Activated CD4-positive, alpha-beta memory T cell treated with anti-CD3 and anti-CD28 coated beads, Interleukin-2, amount 10 ng/mL, durations not matched to agents 7 days and 5 days (primary cell): ENCODE measurements at places on chromosomes 2 and 18. TPM values are rescaled to one million over a fixed set of nuclear protein-coding genes. Genes with fewer than 3 reads are reported as not detected.

COL4A3 gene
- not detected for total RNA-seq

TXNDC2 gene
- total RNA-seq, result not detected

KCTD1 gene
- total RNA-seq, result 5.6 TPM

NEU4 gene
- total RNA-seq, result 0.43 TPM

ITM2C gene
- total RNA-seq, result 26.8 TPM

DNA sequence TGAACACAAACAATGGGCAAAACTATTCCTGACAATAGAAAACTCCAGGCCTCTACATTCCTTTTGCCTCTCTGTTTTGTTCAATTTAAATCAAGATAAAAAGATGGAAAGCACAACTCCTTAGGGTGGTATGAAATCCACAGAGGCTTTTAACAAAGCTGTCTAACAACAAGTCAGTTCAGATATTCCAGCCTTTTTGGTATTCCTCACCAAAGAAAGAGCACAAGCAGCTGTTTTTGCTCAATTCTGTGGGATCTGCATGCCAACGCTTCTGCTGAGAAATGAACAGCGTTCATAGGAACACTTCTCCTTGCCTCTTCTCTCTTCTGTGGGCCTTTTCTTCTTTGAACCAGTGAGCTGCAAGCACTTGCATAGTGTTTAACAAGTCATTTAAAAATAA lies 411.6 kb upstream of the TCF4 start:
- H3K27ac ChIP-seq, result no peak overlapping the region
- no peaks in the 10 kb centered on the region for H3K27me3 ChIP-seq
- no peak for DNase-seq
- H3K4me1 ChIP-seq, result no peaks in the 10 kb centered on the region
- no peaks in the 10 kb centered on the region for H3K36me3 ChIP-seq
- no peak overlapping the region for H3K4me3 ChIP-seq

GRCh38 chr2:27716301-27717069 lies 52.8 kb downstream of the SLC4A1AP start:
- no peak for DNase-seq
- no peak overlapping the region for H3K27ac ChIP-seq
- H3K4me3 ChIP-seq, result peak overlapping the region; percentile 31
- H3K4me1 ChIP-seq, result peaks cover 53% of the 10 kb centered on the region
- H3K27me3 ChIP-seq, result peaks cover 9% of the 10 kb centered on the region

- H3K36me3 ChIP-seq, result no peaks in the 10 kb centered on the region
- peaks cover 51% of the 10 kb centered on the region for H3K27me3 ChIP-seq
- no peak overlapping the region for H3K4me3 ChIP-seq
- H3K4me1 ChIP-seq, result peaks cover 2% of the 10 kb centered on the region
Measured at GRCh38 chr18:5195656-5196055, 1.4 kb downstream of the AKAIN1 start.

DNA sequence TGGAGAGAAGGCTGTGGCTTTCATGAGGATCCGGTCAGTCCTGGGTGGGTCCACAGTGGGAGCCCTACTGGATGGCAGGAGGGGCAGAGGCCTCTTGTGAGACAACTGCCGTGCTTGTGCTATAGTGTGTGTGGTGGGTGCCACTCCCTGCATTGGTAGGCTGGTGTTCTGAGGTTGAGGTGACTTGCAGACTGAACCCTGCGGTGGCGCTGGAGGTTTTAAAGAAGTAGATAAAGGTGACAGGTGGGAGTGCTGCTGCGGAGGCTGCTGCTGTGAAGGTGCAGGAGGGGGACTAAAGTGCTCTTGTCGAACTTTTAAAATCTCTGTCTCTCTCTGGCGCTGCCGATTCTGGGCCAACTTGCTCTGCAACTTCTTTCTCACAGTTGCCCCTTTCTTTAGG lies 29.7 kb downstream of the INO80D start:
- H3K27ac ChIP-seq, result no peak overlapping the region
- H3K4me1 ChIP-seq, result peaks cover 2% of the 10 kb centered on the region
- H3K27me3 ChIP-seq, result no peaks in the 10 kb centered on the region
- H3K4me3 ChIP-seq, result no peak overlapping the region

DNA sequence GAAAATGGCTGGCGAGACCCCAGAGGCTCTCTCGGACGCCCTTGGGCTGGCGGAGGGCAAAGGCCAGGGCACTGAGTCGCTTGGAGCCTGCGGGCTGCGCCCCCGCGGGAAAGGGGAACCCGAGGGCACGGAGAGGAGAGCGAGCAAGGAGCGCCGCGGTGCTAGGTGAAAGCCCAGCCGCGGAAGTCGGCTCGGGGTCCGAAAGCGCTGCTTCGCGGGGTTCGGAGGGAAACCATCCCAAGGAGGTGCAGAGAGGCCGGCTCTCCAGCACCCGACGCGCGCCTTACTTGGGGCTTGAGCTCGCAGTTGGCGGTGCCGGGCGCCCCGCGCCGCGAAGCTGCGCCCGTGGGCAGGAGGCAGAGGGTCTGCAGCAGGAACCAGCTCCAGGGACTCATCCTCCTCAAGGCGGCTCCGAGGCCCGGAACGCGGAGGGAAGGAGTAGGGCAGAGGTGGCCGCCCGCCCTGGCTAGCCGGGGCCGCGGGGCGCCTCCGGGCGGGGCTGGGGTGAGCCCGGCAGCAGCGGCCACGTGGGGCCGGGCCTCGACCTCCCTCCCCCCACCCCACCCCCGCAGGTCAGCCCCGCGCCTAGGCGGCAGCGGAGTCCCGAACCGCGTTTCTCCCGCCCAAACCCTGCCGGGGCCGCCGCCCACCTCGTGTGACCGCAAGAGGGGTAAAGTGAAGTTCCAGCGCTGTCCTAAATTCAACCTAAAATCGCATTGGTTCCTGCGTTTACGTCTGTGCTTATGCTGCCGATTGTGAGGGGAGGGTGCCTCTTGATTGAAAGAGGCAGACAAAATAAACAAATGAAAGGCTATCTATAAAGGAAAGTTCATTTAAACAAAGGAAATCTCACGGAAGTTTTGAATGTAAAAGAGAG lies at the start of gene TRABD2A:
Gene TRABD2A (minus strand): TSS at position 440 of the 877 bp plus-strand sequence. CDS start 45 bp downstream, at position 395.
- peak within 1 kb of the TSS; percentile 91 for H3K4me3 ChIP-seq
- peak; percentile 58 for DNase-seq
- no peaks in the 10 kb centered on the region for H3K27me3 ChIP-seq
- peak within 1 kb of the TSS; percentile 87 for H3K27ac ChIP-seq
- H3K4me1 ChIP-seq, result peaks cover 56% of the 10 kb centered on the region

GRCh38 chr18:48314690-48315089 lies 94.5 kb downstream of the ZBTB7C start:
- H3K36me3 ChIP-seq, result no peaks in the 10 kb centered on the region
- H3K27me3 ChIP-seq, result peaks cover 12% of the 10 kb centered on the region
- H3K27ac ChIP-seq, result no peak overlapping the region
- H3K4me3 ChIP-seq, result no peak overlapping the region

DNA sequence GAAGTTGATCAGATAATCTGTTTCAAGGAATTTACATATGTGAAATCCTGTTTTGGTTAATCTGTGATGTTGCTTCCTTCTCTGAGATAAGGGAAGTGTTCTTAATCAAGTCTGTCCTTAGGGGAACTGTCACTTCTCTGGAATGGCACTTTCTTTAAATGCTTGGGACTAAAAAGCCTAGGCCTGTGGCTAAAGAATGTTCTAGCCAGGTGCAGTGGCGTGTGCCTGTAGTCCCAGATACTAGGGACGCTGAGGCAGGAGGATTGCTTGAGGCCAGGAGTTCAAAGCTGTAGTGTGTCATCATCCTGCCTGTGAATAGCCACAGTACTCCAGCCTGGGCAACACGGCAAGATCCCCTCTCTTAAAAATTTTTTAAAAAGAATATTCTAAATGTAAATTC lies 217.6 kb upstream of the SIX3 start:
- H3K4me3 ChIP-seq, result no peak overlapping the region
- H3K27me3 ChIP-seq, result no peaks in the 10 kb centered on the region
- no peaks in the 10 kb centered on the region for H3K36me3 ChIP-seq
- no peaks in the 10 kb centered on the region for H3K4me1 ChIP-seq
- DNase-seq, result no peak
- H3K27ac ChIP-seq, result no peak overlapping the region

- no peaks in the 10 kb centered on the region for H3K36me3 ChIP-seq
- DNase-seq, result no peak
- no peaks in the 10 kb centered on the region for H3K4me1 ChIP-seq
- H3K27me3 ChIP-seq, result no peaks in the 10 kb centered on the region
Measured at GRCh38 chr2:182378759-182379158, 48.1 kb downstream of the PDE1A start.

DNA sequence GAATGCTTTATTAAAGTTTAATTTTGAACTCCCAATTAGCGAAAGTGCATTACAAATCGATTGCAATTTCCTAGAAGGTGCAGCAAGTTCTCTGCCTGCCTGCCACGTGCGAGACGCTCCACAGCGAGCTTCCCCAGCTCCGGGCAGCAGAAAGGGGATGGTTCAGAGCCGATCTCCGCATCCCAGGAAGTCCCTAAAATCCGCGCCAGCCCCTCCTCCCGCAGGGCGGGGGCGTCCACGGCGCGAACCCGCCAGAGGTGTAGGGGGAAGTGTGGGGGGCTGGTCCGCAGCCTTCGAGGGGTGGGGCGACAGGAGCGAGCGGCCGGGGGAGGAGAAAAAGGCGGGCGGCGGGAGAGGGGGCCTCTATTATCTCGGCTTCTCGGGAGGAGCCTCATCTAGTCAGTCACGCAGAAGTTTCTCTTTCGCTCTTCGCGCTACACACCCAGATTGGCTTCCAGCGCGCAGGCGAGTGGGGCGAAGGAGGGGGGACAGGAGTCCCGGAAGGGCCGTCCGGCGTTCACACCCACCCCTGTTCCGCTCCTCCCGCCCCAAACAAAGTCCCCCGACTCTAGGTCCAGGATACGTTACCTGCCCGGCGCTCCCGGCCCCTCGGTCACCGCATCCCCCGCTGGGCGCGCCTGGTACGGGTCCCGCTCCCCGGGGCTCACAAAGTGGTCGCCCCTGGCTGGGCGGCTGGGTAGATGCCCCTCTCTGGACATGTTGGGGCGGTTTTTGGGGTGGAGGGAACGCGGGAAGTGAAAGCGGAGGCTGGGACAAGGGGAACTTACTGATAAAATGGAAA lies 9.1 kb upstream of the NR4A2 start:
- DNase-seq, result peak; percentile 88
- peaks cover 3% of the 10 kb centered on the region for H3K36me3 ChIP-seq
- H3K27me3 ChIP-seq, result no peaks in the 10 kb centered on the region
- peak overlapping the region; percentile 90 for H3K27ac ChIP-seq
- peak overlapping the region; percentile 84 for H3K4me3 ChIP-seq

- DNase-seq, result no peak
- H3K27ac ChIP-seq, result no peak overlapping the region
- H3K36me3 ChIP-seq, result no peaks in the 10 kb centered on the region
- no peak overlapping the region for H3K4me3 ChIP-seq
Measured at GRCh38 chr2:109481196-109481555, 132.6 kb downstream of the SEPTIN10 start.

DNA sequence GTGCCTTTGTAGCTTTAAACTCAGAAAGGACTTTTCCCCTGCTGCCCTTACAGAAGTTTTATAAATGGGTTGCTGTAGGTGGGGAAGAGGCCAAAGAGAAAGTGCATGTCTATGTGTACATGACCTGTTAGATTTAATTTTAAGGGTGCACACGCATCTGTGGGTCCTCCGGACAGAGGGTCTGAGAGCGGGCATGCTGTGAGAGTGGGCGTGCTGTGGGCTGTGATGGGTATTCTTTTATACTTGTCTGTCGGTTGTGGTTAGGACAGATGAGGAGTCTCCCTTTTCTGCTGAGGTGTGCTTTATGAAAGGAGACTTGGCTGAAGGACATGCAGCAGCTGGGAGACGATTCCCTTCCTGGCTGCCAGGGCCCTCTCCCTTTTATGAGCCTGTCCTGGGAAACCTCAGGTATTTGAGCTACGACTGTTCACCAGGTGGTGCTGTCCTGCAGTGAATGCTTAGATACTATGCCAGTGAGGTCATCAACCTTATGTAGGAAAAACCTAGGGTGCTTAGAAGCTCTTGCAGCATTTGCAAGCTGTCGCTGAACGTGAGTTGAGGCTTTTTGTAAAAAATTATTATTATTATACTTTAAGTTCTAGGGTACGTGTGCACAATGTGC lies 67.5 kb downstream of the TANC1 start:
- no peak overlapping the region for H3K27ac ChIP-seq
- H3K4me1 ChIP-seq, result no peaks in the 10 kb centered on the region
- no peak overlapping the region for H3K4me3 ChIP-seq
- H3K36me3 ChIP-seq, result no peaks in the 10 kb centered on the region
- DNase-seq, result no peak
- H3K27me3 ChIP-seq, result peaks cover 11% of the 10 kb centered on the region

GRCh38 chr18:5464251-5464650 lies 79.5 kb downstream of the EPB41L3 start:
- H3K4me1 ChIP-seq, result no peaks in the 10 kb centered on the region
- no peaks in the 10 kb centered on the region for H3K27me3 ChIP-seq
- no peak overlapping the region for H3K27ac ChIP-seq
- DNase-seq, result no peak

GRCh38 chr18:9971313-9971920 lies 57.6 kb downstream of the VAPA start:
- peaks cover 4% of the 10 kb centered on the region for H3K4me1 ChIP-seq
- H3K36me3 ChIP-seq, result no peaks in the 10 kb centered on the region

- no peaks in the 10 kb centered on the region for H3K36me3 ChIP-seq
- H3K27me3 ChIP-seq, result peaks cover 14% of the 10 kb centered on the region
- no peaks in the 10 kb centered on the region for H3K4me1 ChIP-seq
- no peak overlapping the region for H3K27ac ChIP-seq
- no peak for DNase-seq
- H3K4me3 ChIP-seq, result no peak overlapping the region
Measured at GRCh38 chr18:59787998-59788790, 91.0 kb upstream of the CCBE1 start.

DNA sequence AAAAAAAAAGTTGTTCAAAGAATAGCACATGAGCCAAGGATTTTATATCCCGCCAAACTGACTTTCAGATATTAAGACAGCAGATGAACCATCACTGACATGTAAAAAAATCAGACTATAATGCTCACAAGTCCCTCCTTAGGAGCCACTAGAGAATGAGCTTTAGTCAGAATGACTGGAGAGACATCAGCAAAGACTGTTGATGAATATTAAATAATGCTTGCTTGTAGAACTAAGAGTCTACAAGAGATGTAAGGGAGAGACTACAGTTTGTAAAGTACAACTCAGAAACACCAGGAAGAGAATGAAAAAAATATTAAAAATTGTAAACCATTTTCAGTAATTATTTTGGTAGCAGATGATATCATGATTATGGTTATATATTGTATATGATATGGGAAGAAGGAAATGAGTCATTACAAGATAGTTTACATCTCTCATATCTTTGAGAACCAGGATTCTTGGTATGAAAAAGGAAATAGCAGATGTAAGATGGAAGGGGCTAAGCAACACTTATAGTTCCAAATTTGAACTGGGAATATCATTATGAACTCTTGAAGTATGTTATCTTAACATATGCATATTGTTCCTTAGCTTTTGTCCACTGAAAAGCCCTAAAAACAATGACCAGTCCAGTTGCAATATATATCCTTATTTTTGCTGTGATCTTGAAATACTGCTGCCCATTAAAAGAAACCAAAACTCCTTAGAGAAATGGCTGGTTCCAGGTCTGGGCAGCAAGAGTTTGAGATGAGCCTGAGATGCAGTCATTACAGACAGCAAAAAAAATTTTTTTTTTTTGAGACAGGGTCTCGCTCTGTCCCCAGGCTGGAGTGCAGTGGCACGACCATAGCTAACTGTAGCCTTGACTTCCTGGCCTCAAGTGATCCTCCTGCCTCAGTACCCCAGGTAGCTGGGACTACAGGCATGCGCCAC lies 55.7 kb downstream of the PTPN2 start:
- H3K36me3 ChIP-seq, result peaks cover 85% of the 10 kb centered on the region
- no peak overlapping the region for H3K4me3 ChIP-seq
- H3K27me3 ChIP-seq, result no peaks in the 10 kb centered on the region
- no peak for DNase-seq
